ENCODE measurements at places on chromosomes 4 and X.

- no peak for DNase-seq
Measured at GRCh38 chr4:183591301-183591700, 67.7 kb downstream of the RWDD4 start.

DNA sequence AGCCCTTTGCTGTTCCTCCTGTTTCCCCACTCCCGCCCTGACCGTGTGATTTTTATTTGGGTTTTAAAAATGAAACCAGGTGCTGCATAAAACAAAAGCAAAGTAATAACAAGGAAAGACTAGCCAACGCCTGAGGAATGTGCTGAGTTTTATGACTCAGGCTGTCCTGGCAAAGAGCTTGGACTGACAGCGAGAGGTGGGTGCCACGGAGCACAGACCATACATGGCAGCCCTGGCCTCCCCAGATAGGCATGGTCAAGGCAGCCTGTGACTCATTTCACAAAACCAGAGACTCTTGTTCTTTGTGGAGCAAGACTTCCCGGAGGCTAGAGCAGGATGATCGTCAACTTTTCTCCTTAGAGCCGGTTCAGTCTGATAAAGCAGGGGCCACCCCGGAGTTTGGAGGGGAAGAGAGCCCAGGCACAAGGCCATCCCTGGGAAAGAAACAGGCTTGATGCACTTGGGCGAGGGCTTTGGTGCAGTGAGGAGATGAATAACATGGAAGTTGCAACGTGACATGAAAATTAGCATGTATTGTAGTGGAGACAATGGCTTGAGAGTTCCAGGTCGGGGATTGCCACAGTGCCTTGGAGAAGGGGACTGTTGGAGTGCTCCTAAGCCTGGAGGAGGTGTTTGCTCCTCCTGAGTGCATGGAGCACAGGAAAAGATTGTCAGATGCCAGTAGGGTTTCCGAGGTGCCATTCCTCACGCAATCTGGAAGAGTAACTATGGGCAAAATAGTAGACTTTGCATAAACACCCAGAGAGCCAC lies 54.8 kb downstream of the C4orf51 start:
- DNase-seq, result no peak

DNA sequence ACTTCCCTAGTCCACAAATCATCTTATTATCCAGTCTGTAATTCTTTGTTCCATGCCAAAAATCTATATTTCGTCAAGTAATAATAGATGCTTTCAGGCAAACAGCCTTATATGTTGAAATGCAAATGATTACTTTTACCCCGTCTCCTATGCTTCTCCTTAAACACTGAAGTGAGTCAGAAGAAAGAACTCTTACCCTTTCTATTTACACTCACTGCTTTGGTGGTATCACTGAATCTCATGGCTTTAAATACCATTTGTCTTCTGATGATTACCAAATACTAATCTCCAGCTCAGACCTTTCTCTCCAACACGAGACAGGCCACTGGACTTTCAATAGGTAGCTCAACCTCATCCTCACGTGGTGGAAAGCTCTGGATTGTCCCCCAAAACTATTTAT lies 558.1 kb downstream of the IL1RAPL1 start:
- DNase-seq, result no peak

DNA sequence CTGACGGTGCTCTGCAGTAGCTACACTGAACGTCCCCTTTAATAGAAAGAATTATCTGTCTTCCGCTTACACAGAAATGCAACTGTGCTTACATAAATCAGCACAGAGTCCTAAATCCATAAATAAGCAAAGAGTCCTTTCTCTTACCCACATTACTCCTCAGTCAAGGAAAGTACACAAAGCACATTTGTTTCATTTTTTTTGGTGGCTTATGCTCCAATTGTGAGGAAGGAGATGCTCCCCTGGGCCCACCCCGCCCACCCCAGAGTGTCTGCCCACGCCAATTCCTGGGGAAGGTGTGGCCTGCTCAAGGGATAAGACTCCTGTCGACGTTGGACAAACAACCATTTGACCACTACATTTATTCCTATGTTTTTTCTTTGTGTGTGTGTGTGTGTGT lies 53.8 kb downstream of the CPLX1 start:
- no peak for DNase-seq

- DNase-seq, result no peak
Measured at GRCh38 chr4:5399790-5400421, 308.5 kb downstream of the EVC2 start.

GRCh38 chr4:184420402-184420801 lies 53.9 kb downstream of the IRF2 start:
- no peak for DNase-seq

GRCh38 chrX:19879735-19880378 lies 7.5 kb downstream of the SH3KBP1 start:
- DNase-seq, result no peak

DNA sequence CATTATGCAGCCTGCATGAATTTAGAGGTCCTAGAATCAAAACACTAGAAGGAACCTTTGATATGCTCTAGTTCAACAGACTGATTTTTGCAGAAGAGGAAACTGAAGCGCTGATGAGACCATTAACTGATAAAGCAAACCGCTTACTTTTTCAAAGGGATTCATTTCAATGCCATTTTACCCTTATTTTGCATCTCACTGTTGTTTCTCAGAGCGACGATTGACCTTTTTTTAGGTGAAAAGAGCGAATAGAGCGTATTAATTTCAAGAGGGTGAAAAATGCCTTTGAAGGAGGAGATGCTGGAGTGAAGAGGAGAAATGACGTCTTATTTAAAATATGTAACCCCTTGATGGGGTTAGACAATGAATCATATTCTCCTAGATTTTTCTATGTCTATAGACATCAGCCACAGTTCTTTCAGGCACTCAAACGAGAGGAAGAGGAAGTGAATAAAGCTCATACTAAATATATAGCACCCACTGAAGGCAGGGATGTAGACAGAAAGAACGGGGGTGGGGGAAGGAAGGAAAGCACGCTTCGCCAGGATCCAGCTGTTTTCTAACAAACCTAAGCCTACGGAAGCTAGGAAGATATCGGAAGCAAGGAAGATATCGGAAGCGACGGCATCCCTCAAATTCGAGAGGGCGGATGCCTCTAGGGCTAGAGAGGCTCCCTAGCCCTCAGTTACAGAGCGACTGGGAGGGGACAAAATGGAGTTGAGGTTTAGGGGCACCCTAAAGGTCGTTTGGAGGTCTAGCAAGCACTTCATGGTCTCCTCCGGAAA lies 848 bp downstream of the ACSL4 start:
- no peak for DNase-seq

GRCh38 chr4:84479663-84480062 lies 19.4 kb downstream of the NKX6-1 start:
- no peak for DNase-seq

- no peak for DNase-seq
Measured at GRCh38 chr4:120209706-120210105, 143.1 kb upstream of the MAD2L1 start.

DNA sequence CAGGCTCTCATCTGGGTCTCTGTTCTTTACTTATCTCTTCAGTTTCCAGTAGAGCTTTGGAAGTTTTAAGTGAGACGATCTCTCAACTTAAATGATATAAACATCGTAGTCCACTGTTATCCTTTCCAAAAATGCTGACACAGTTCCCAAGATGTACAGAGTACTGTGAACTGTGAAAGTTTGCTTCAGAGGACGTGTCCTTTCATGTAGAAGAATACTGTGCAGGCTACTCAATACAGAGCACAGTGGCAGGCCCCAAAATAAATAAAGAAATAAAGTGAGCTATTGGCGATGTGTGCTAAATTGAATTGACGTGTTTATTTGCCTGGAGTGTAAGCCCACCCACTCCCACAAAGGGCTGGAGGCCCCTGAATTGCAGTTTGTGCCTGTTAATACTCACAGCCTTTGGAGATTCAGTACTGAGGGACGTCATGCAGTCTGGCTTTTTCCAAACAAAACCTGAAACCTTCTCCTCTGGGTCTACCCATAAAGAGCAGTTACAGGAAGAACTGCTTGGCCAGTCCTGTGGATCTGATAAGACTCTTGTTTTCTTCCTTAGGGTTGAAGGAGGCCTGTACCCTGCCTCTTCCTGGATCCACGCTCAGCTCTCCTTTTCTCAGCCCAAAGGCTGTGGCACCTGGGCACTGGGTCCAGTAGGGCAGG lies 66.1 kb downstream of the SOWAHB start:
- DNase-seq, result no peak

DNA sequence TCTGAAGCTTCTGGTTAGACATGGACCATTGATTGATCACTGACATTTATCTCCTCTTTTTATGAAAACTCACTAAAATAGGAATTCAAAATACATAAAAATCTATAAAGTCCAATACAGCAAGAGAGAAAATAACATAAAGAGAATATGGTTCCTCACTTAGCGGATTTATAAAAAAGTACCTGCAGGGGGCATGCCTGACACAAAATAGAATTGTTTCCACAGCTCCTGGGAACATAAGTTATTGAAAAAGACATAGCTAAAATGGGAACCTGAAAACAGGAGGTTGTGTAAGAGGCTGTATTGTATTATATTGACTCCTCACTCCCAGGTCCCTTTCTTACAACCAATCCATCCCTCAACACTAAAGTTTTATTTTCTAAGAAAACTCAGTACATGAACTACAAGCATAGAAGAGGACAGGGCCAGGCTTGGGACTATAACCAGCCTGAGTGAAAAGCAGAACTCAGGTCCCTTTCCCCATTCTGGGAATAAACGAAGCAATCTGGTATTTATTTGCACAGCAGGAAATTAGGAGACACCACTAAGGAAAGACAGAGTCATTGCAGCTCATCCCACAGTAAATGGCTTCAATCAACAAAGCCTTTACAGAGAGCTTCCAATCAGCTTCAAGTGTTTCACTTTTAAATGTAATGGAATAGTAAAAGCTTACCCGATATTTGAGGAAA lies 121.1 kb upstream of the NDST4 start:
- DNase-seq, result no peak

GRCh38 chr4:6761649-6762615 lies 20.6 kb upstream of the KIAA0232 start:
- no peak for DNase-seq

DNA sequence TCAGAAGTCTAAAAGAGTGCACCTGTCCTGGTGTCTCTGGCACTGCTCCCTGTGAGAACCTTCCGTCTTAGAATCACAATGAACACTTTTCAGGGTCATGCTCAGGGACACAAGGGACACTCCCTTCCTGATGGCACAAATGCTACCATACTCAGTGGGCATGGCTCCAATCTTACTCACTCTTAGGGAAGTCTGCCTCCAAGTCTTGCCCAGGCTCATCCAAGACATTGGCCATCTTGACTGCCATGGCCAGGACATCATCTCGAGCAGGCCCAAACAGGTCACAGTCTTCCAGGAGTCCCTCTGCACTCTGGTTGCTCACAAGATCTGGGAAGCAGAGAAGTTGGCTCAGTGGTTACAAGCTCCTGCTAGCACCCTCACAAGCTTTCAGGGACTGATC lies 8.8 kb downstream of the ZMYM3 start:
- no peak for DNase-seq

DNA sequence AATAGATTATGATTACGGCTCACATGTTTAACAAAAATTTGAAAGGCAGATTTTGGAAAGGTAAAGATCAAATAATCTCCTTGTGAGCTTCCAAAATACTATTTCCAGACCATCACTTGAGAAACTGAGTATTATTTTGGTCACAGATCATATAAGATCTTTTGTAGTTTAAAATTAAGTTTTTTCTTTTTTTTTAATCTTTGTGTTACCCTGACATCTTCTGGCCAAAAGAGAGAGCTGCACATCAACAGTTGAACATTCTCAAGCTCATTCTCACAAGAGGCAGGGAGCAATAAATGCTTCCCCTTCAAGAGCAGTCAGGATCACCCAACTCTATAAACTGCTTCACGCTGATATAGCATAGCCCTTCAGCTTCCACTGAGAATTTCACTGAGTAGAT lies 15.9 kb downstream of the TMEM192 start:
- DNase-seq, result no peak

DNA sequence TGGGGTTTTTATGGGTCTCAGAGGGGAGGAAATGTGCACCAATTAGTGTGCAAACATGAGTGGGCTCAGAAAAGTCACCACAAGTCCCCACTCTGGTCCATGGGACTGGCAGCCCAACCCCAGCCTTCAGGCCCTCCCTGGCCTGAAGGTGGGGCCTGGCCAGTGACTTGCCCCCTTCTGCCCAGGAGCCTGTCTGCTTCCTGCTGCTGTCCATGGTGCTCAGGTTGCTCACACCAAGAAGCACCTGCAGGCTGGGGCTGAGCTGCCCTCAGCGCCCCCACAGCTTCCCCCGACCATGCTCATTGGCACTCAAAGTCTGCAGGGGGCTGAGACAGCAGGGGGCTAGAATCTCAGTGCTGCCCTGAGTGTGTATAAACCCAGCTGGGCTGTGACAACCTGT lies 30.6 kb upstream of the GC start:
- no peak for DNase-seq

- DNase-seq, result no peak
Measured at GRCh38 chrX:78923198-78924015, 21.8 kb upstream of the P2RY10 start.
